ENCODE measurements at places on chromosomes 5 and 9.

GRCh38 chr9:82998409-82998808 is 64.5 kb downstream of the RASEF start:
- no peak for DNase-seq

GRCh38 chr5:109877670-109878045 is 187.9 kb downstream of the MAN2A1 start:
- DNase-seq, result no peak

- no peak for DNase-seq
Measured at GRCh38 chr5:170287532-170287931, 10.0 kb downstream of the LCP2 start.

GRCh38 chr9:84701801-84702200 is 32.3 kb downstream of the NTRK2 start:
- DNase-seq, result no peak

DNA sequence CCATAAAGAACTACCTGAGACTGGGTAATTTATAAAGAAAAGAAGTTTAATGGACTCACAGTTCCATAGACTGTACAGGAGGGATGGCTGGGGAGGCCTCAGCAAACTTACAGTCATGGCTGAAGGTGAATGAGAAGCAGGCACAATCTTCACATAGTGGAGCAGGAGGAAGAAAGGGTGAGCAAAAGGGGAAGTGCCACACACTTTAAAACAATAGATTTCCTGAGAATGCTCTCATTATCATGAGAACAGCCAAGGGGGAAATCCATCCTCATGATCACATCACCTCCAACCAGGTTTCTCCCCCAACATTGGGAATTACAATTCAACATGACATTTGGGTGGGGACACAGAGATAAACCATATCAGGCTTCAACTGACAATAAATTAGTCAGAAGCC is 664.9 kb downstream of the TAF11L14 start:
- no peak for DNase-seq

DNA sequence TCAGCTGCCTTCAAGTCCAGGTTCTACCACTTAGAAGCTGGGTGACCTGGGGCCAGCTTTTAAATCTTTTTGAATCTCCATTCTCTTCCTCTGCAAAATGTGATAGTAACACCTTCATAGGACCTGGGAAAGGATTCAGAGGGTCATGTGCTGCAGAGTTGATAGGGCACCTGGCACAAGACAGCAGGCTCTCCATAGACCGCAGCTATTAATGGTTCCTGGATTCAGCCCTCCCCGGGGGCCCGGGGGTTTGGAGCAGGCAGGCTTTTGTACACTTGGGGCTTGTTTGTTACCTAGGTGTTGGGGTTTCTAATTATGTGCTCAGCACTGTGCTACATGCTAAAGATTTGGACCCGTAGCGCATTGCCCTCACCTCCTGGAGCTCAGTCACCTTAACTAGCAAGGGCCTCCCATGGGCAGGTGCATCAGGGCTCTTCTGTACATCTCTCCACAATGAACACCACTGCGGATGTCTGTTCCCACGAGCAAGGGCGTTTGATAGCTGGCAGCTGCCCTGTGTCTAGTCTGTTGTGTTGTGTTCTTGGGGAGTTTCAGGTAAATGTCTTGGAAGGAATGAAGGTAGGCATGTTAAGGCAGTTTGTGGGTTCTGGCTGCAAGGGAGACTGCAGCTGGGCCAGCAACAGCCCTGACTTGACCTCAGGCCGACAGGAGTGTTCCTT is 12.1 kb downstream of the PRRC2B start:
- no peak for DNase-seq

DNA sequence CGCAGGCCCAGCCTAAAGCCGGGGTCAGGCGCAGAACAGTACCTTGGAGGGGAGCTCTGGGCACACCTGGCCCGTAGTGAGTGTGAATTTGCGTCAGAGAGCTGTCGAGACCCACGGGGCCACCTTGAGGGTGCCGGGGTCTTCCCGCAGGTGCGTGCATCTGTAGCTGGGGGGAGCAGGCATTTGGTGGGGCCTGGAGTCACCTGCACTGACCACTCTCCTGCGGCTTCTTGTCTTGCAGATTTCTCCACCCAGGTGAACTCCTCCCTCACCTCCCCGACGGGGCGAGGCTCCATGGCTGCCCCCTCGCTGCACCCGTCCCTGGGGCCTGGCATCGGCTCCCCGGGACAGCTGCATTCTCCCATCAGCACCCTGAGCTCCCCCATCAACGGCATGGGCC is 75.1 kb downstream of the RXRA start:
- no peak for DNase-seq

- no peak for DNase-seq
Measured at GRCh38 chr9:68970151-68970550, 43.8 kb downstream of the PRKACG start.

DNA sequence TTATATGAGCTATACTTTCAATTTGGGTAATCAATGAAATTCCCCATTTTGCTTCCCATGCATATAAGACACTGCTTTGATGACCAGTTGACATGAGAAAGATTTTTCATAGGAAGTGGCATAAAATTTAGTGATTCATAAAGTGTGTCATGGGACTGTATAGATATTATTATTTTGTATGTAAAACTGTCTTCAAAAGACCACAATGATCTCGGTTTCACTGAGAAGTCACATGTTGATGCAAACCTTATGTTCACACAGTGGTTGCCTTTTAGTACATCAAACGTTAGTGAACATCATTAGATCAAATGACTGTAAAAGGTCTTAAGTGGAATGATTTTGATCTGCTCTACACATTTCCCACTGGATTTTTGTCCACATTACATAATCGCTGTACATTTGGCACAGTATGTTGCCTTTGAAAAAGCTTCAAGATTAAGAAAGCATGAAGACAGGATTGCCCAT is 349.2 kb upstream of the MEF2C start:
- DNase-seq, result no peak

DNA sequence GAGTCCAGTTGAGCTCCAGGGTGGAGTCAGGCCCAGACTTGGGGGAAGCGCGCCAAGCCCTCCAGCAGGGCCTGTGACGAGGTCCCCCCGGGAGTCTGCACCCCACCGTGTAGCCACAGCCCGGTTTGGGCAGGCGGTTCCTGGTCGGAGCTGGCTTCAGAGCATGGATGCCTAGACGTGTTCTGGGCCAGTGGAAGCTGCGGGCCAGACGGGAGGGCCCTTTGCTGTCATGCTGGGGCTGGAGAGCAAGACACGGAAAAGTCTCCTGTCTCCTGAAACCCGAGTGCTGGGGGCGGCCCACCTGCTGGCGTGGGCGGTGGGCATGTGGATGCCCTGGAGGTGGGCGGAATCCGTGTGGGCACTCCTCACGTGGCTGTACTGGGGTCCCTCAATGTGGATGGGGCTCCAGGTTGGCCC is 1.9 kb downstream of the GPSM1 start:
- no peak for DNase-seq

DNA sequence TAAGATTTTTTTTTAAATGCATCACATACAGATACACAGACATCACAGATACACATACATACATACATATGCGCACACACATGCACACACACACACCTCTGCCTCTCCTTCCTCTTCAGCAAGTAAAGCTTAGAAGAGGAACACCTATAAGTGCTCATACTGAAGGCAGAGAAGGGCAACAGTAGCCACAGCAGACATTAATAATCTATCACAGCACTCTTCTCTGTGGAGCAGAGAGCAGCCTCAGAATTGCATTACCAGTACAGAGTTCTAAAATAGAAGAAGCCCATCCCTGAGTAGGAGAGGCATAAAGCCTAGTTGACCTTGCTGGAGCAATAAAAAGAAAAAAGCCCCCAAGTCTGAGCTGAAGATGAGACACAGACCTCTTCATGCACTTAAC is 110.6 kb downstream of the MLLT3 start:
- DNase-seq, result no peak

GRCh38 chr5:55471468-55471867 is 63.3 kb downstream of the PLPP1 start:
- no peak for DNase-seq

DNA sequence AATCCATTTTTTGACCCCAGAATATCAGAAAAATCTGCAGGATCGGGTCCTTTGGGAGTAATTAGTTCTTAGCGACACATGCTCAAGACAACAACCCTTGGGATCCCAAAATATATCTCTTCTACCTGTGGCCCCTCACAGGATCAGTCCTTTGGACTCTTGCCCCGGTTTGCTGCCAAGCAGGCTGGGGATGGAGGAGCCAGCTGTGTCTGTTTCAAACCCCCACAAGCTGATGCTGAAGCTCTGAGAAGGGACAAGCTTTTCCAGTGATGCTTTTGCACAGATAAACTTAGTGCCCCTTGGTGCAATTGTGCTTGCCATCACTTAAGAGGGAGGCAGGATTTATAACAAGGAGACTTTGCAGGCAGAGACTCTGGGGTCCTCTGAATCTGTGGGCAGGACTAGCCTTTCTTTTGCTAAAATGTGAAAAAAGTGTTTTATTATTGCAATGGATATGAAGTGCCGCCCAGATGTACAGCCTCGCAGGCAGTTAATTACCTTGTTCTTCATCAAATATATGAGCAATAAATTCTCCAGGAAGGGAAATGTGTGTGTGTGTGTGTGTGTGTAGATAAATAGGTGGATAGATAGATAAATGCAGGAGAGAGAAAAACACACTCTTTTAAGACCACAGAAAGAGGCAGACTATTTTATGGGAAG is 9.6 kb upstream of the LHX2 start:
- no peak for DNase-seq

DNA sequence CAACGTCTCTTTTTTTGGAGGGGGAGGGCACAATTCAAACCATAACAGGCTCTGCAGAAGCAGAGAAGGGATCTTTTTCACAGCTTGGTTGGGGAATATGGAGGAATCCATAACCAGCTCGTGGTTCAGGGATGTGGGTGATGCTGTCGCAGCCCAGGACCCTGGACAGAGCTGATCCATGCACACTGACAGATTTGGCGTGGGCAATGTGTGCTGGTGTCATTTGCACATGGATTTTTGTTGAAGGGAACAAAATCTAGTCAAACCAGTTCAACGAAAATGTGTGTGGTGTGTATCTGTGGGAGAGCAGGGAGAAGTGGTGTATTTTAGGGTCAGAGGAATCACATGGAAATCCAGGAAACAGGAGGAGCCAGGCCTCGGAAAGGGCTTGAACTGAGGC is 4.2 kb downstream of the DOCK2 start:
- DNase-seq, result no peak

GRCh38 chr9:134217431-134218210 is 53.3 kb upstream of the RNU6ATAC start:
- no peak for DNase-seq

DNA sequence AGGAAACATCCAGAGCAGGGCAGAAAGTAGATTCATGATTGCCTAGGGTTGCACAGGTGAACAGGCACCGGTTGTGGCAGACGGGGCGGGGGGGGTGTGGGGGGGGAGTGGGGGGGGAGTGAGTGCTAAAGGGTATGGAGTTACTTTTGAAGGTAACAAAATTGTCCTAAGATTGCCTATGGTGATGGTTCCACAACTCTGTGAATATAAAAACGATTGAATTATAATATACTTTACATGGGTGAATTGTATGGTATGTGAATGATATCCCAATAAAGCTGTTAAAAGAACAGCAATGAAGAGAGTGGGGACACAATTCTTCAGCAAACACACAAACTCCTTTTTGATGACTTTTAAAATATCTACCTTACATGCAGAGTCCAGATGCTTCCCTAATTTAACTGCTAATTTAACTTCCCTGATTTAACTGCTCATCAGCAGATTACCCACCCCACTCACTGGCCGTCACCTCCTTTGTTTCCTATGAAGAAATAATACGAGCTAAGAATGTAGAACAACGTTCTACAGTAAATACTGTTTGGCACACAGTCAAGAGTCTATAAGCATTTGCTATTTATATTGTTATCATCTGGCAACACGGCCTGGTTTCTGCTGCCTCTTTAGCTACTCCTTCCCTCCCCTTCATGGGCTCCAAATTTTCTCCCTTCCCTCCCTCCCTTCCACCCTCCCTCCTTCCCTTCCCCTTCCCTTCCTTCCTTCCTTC is 83.5 kb downstream of the PTCH1 start:
- no peak for DNase-seq

- no peak for DNase-seq
Measured at GRCh38 chr9:72151104-72151503, 1.9 kb downstream of the GDA start.

DNA sequence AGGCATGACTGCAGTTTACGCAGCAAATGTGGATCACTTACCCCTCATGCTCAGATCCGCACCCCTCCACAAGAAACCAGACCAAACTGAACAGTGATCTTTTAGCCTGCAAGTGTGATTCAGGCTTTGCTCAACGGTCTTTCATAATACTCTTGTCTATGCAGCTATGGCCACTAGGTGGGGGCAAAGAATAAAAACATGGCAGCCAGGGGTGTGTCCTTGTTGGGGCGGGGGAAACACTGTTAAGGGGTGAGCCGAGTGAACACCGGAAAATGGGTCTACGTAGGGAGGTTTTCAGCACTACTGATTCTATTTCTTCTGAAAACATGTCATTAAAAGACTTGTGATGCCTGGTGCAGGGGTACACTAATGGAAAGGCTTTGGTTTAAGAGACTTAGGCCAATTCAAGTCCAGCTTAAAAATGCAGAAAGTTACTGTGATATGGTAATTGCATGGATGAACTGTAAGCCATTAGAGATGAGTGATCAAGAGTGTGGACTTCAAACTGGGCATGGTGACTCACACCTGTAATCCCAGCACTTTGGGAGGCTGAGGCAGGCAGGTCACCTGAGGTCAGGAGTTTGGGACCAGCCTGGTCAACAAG is 49.9 kb upstream of the GPR151 start:
- DNase-seq, result peak; percentile 3

DNA sequence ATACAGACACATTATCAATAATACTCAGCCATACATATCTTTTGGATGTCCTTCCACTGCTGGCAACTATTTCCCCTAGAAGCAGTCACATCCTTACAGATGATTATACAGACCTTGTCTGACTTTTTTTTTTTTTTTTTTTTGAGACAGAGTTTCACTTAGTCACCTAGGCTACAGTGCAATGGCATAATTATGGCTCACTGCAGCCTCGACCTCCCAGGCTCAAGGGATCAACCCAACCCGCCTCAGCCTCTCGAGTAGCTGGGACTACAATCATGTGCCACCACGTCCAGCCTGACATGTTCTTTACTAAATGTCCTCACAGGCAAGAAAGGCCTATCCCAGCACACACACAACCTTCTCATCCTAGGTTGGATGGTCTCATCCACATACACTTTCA is 24.0 kb downstream of the NR6A1 start:
- no peak for DNase-seq
